Heart right ventricle (tissue), 16 donors: ENCODE measurements at places on chromosomes 2 and 18.

DNA sequence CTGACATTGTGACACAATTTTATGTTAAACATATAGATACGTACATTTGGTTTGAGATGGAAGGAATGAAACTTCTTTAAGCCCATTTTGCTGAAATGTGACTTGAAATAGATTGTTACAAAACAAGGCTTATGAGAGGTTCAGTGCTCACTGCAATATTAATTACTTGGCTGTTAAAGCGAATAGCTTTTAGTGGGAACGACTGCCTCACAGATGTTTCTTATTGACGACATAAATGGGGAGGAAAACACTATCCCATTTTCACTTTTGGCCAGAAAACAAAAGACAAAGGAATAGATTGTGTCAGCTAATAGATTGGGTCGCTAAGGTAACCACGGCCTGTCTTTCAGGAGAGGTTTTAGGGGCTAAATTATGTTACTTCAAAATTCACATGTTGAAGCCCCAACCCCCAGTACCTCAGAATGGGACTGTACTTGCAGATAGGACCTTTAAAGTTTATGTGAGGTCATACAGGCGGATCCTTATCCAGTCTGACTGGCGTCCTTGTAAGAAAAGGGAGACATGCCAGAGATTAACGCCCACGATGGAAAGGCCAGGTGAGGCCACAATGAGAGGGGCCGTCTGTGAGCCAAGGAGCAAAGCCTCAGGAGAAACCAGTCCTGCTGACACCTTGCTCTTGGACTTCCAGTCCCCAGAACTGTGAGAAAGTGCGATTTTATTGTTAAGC is 10.8 kb downstream of the INPP1 start:
- peak; percentile 26 for DNase-seq

- no peak for DNase-seq
Measured at GRCh38 chr2:105249181-105249580, 7.6 kb downstream of the GPR45 start.

DNA sequence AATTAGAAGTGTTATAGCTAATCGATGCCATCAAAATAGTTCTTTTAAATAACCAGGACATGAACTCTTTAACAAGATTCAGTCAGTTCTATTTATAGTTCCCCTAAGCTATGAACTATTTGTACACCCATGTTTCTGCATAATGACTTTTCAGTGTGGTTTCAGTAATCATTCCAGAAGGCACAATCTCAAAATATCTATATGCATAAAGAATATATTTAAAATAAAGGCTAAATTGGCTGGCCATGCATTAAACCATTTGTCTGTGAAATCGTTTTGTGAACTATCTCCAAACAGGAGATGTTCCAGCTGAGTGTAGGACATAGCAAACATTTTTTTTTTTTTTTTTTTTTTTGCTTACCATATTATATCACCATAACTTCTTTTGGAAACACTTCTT is 719.3 kb downstream of the PLCL1 start:
- DNase-seq: no peak

GRCh38 chr2:29311458-29311857 is 196.2 kb downstream of the CLIP4 start:
- DNase-seq: no peak

DNA sequence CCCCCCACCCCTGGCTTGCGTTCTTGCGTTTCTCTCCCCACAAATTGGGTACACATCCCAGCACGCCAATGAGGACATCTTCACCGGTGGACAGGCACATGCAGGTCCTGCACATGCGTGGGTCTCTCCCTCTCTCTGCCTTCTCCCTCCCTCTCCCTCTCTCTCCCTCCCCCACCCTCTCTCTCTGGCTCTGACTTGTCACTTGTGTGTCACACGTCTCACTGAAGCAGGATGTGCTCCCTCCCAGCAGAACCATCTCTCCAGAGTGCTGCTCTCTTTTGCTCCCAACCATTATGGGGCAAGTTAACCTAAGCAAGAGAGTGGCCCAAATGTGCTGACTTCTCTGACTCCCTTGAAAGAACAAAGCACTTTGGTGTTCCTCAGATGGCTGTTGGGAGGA is 120.8 kb upstream of the CAB39 start:
- no peak for DNase-seq

DNA sequence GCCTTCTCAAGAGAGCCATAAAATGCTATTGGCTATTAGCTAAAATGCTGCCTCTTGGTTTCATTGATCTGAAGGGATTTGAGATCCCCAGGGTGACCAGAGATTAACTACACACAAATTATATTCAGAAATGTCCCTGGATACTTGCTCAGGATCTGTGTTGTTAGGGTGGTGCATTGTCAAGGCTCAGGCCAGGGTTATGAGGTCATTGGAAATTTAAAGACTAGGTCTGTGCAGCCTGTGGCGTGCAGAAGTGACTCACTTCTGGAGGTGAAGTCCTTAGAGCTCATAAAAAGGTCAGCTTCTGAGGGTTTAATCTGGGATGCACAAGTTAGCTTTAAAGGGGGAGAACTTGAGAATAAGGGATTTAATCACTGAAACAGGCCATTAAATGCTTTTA is 23.5 kb downstream of the LRRTM1 start:
- no peak for DNase-seq

- DNase-seq: no peak
Measured at GRCh38 chr2:40371525-40372282, 80.2 kb downstream of the SLC8A1 start.

GRCh38 chr18:35193316-35193715 is 47.5 kb upstream of the ZNF397 start:
- DNase-seq: no peak

DNA sequence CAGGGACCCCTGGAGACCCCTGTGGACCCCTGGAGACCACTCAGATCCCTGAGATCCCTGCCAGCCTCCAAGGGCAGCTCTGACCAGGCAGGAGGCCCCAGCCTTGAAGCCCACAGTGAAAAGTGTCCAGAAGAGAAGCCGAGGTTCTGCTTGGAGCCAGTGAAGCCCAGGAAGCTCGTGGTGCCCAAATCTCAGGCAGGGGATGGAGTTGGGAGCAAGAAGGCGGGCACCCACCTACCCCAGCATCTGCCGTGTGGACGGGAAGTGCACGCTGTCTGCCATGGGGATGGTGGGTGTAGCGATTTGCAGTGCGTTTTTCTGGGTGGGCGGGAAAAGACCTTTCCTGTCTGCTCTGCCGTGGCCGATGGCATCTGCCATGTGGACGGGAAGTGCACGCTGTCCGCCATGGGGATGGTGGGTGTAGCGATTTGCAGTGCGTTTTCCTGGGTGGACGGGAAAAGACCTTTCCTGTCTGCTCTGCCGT is 120.6 kb upstream of the CTDP1 start:
- no peak for DNase-seq

DNA sequence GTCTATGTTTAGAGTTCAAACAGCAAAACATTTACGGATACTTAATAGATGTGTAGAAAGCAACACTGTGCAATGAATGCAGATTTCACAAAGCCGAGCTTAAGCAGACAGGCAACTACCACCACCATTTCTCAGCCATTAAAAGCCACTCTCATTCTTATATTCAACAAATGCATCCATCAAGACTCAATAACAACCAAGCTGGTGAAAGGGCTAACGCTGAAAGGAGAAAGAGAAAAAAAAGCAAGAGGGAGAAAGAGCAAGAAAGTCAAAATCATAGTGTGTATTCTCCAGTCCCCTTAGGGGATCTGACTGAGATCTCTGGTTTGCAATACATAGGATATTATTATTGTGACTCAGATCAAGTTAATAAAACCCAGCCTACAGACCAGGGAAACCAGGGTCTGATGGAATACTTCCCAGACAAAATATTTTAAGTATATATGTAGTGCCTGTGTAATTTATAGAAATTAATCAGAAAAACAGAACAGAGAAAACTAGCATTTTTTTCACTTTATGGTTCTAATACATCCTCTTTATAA is 14.1 kb downstream of the SATB2 start:
- no peak for DNase-seq

- DNase-seq: no peak
Measured at GRCh38 chr2:127535422-127535901, at the start of gene MYO7B. Gene MYO7B, plus strand, starts transcription at chr2:127535683. Its CDS starts 24,040 bp downstream, at chr2:127559723.

DNA sequence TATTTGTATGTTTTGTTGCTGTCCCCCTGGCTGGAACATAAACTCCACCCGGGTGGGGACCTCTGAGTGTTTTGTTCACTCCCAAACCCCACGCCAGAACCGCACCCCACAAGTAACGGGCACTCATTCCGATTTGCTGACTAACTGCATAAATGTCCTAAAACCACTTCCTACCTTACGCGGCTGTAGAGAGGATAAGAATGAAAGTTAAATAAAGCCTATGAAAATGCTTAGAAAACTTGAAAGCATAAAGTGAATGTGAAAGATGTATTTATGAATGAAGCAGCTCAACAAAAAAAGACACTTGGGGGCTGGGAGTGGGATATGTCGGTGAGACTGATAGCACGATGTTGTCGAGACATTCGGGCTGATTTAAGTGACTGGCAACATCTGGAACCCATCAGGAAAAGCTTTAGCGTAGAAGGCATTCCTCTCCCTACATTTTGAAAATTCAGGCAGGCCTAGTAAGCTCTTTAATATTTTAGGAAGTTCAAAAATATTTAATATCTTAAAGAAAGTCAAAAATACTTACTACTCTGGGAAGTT is 206.7 kb downstream of the SH3RF3 start:
- no peak for DNase-seq

- DNase-seq: no peak
Measured at GRCh38 chr2:12436935-12437561, 279.7 kb upstream of the TRIB2 start.

DNA sequence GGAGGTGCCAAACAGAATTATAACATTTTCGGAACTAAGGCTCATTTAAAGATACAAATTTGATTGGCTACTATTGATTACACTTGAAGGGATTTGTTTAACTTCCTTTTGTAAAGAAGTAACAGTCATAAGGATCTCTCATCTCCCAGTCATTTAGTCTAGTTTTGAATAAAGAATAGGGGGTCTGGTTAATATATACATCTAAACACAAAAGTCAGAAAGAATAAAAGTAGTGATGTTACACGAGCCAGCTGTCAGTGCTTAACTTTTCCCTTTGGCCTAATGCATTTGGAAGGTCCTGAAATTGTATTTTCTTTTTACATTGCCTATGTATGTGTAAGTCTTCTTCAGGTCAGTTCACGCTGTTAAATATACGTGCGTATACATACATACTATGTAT is 8.1 kb downstream of the SEPTIN2 start:
- no peak for DNase-seq

GRCh38 chr18:28684746-28685355 is 507.9 kb upstream of the CDH2 start:
- DNase-seq: no peak

GRCh38 chr18:463827-464541 is 36.5 kb downstream of the COLEC12 start:
- no peak for DNase-seq

GRCh38 chr2:137255990-137256389 is 490.6 kb downstream of the THSD7B start:
- DNase-seq: no peak

DNA sequence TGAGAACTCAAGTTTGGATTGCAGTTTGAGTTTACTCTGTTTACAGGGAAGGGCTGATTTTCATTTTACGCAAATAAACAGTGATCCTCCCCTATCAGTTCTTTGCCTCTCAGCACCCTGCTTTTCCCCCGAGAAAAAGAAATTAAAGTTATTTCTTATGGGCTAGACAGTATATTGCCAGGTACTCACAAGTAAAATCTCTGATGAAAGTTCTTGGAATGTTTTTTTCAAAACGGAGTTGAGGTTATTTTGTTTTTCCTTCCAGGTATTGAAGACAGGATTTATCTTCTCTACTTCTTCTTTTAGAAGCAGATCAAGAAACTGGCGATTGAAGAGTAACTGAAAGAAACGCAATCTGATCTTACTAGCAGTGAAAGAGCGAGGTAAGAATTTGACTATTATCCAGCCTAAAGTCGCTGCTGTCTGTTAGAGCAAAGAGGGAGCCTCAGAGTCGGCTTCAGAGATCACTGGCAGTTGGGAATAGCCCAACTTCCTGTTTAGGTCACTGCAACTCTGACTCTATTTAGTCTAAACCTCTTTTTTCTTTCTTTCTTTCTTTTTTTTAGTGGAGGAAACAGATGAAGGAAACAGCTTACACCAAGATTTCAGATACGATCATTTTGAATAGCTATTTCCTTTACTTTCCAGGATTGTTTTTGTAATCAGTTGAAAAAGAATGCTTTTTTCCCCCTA is at the start of gene TFPI:
Gene TFPI (minus strand): TSS at position 425 of the 693 bp plus-strand sequence. CDS start 50,667 bp downstream, outside the sequence.
- no peak for DNase-seq

GRCh38 chr2:158668001-158668765 is 126.9 kb upstream of the DAPL1 start:
- DNase-seq: no peak

GRCh38 chr18:57209713-57210106 is 62.8 kb downstream of the BOD1L2 start:
- no peak for DNase-seq

GRCh38 chr2:64937687-64938491 is 51.3 kb upstream of the SLC1A4 start:
- DNase-seq: peak; percentile 16

DNA sequence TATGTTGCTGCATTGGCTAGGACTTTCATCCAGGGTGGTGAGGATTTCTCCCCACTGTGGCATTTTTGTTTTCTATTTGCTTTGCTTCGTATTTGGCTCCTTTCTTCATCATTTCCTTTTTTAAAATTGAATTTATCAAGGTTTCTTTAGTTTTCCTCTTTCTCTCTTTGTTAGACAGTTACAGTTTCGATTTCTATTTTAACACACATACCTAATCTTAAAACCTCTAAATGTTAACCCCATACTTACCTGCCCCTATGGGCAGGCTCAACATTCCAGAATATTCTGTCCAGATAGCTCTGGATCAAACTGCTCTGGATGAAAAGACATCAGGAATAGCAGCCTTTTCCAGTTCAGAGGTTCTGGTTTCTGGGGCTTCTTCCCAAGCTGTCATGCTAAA is 49.2 kb downstream of the DIPK1C start:
- DNase-seq: no peak

GRCh38 chr2:149732001-149732685 is 144.6 kb upstream of the MMADHC start:
- DNase-seq: peak; percentile 11

DNA sequence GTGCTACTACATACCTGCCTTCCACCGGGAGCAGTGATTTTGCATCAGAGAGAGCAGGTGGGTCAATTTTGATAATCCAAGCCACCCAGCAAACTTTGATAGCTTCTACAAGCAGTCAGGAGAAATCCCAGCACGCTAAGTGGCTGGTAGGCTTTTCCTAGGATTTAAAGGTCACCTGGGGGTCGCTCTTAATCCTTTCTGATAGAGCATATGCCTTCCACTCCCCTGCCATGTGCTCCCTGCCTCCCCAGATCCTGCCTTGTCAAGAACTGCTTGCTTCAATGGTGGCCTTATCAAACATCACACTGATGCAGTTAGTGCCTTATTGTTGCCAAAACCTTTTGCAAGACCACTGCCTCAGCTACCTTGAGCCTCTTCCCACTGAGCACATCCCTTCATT is 462.3 kb upstream of the MEX3C start:
- DNase-seq: no peak

DNA sequence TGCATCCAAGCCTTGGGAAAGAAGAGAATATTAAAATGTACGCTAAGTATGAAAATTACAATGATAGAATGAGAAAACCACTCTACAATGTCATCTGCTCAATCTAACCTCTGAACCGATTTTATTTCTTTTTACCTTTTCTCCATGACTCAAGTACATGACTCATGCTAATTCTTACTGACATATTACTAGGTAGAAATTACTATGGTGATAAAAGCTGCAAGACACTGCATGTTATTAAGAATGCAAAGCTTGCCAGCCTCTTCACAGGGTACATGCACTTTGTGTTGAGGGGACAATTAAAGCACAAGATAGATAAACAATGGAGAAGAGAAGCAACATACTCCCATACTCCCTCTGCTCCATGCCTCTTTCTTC is 20.7 kb downstream of the SFT2D3 start:
- DNase-seq: no peak
